Coronary artery (tissue), 2 donors: ENCODE measurements at places on chromosomes 16 and 17.

DNA sequence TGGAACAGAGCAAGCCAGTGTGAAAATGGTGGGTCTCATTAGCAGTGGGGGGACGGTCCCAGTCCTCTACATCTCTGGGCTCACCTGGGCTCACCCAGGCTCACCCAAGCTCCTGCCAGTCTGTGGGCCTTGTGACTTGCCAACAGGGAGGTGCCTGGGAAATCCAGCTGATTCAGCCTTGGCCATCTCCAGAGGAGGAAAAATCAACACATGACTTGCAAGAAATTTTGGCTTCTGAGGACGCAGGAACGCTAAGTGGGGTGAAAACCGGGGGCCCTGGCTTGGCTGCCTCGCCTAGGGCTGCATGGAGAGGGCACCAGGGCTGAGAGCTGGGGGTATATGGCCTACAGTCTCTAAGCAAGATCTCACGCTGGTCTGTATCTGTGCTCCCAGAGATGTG, 47.7 kb downstream of the VAC14 start:
- DNase-seq = no peak

GRCh38 chr16:55039042-55039441, 108.4 kb downstream of the IRX5 start:
- no peak for DNase-seq

GRCh38 chr17:72171703-72172667, 51.2 kb downstream of the SOX9 start:
- DNase-seq = no peak

DNA sequence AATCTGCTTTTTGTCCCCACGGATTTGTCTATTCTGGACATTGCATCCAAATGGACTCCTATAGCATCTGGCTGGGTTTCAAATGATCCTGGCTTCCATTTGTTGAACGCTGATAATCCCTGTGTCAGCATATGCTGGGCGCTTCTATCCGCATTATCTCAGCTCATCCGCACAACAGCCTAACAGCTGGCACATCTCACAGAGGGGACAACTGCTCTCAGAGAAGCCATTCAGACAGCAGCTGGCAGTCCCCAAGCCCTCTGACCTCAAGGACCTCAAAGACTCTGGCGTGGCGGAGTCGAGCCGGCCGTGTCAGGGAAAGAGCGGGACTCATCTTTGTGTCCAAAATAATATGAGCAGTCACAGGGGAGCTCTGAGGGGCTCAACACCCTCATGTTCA, 82.3 kb downstream of the NT5M start:
- DNase-seq = no peak

DNA sequence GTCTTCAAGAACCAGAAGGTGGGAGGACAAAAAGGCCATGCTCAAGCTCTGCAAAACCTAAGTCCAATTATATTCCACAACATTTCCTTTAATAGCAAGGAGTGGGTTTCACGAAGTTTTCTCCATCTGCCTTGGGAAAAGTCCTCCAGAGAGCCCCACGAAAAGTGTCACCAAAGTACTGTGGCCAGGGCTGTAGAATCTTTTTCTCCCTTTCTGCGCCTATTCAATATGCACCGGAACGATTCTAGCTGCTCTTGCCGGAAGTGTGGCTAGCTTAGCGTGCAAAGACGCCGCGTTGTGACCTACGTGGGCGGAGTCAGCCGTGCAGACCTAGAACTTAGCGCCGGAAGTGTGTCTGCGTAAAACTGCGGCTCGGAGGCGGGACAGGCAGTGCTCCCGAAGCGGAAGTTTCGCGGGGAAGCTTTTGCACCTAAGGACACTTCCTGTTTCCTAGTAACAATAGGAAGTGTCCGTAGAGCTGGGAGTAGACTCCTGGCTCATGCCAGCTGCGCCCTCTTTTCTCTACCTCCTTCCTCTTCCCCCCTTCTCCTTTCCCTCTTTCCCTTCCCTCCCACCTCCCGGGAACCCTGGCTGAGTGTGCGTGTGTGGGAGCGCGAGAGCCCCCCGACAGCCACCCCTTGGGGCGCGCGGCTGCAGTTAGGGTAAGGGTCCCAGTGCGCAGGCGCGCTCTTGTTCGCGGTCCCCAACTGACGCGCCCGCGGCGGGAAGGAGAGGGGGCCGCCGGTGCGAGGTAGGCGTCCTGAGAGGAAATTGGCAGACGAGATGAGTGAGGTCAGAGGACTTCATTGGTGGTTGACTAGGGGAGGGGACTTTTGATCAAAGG, at the start of the genes ZNF646 and ZNF668:
Gene ZNF646 (plus strand): TSS at position 453 of the 844 bp plus-strand sequence. CDS start 1,903 bp downstream, outside the sequence.
Gene ZNF668 (minus strand): TSS at position 271 of the 844 bp plus-strand sequence. CDS start 9,781 bp downstream, outside the sequence.
- DNase-seq = peak; percentile 97

- DNase-seq = no peak
Measured at GRCh38 chr16:67967958-67968399, 458 bp downstream of the SLC12A4 start.

GRCh38 chr16:57152096-57153093, 33.4 kb downstream of the PSME3IP1 start:
- no peak for DNase-seq

DNA sequence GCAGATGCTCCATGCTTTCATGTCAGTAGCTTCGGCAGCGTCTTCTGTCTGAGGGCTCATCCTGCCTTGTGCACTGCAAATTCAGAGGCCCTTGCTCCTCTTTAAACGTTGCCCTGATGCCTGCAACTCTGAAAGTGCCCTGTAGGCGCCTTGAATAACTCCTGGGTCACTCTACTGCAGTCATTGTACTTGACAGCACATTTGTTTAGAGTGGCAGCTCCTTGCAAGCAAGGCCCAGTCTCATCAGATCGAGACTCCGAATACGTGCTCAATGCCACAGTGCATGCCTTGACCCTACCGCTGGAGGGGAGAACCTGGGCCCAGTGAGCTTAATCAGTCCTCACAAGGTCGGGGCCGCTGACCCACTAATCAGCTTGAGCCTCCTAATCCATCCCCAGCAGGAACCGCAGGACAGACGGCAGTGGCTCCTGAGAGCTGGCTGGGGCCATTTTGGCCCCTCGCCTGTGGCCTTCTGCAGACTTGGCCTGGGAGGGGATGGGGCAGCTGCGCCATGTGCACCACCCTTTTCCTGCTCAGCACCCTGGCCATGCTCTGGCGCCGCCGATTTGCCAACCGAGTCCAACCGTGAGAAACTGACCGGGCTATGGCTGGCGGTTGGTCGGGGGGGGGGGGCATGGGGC, at the start of gene PRCD:
Gene PRCD (plus strand): TSS at position 414 of the 641 bp plus-strand sequence. CDS start 98 bp downstream, at position 512.
- peak; percentile 69 for DNase-seq

- no peak for DNase-seq
Measured at GRCh38 chr17:30975042-30975820, 4.4 kb downstream of the RNF135 start.

DNA sequence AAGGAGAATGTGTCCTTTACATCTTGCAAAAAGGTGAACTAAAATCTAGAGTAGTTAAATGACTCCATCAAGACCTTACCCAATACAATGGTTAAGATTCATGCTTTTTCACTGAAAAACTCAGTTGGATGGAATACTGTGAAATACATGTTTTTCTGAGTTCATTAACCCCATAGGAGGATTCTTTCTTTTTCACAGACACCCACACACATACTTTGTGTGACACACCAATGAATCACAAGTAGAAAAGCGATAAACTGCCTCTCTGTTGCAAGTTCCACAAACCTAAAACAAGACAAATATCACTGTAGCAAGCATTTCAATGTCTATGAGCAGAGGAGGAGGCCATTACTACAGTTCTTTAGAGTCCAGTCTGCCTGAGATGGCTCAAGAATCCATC, 258.8 kb upstream of the CDH5 start:
- DNase-seq = no peak

GRCh38 chr17:17313350-17313991, 10.3 kb downstream of the NT5M start:
- no peak for DNase-seq

- no peak for DNase-seq
Measured at GRCh38 chr16:65384441-65384840, 262.6 kb upstream of the CDH11 start.

- DNase-seq = peak; percentile 40
Measured at GRCh38 chr17:74497471-74497870, 31.0 kb downstream of the CD300A start.

DNA sequence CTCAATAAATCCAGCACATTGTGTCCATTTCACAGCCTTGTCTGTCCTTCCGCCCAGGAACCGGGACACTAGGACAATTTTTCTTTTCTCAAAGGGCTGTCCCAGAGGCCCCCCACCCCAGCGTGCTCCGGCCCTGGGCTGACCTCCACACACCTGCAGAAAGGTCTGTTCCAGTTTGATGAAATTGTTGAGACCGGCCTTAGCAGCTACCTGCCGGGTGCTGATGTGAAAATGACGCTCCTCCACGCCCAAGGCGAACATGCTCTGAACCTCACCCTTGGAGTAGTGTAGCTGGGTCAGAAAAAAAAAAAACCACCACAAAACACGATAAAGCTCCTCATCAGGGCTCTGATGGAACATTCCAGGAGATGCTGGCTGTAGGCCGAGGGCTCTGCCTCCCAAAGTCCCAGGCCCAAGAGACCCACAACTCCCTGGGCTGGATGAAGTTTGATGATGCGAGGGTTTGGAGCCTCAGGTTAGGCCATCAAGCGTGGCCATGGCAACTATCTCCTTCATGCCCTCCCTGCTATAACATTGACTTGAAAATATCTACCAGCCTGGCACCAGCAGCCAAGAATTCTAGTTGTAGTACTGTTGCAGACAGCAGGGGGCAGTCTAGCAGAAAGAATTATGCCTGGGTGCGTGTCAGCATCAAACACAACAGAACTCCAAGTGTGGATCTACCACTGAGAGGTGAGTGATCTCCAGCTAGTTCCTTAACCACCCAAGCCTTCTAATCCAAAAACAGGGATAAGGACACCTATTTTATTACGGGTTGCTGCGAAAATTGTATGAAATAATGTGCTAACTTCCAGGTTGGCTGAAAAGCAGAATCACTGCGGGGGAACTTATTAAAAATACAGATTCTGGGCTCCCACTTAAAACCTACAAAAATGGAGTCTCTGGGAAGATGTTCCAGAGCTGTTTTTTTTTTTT, 62.1 kb downstream of the RMI2 start:
- DNase-seq = no peak
